Karpas-422 (cell line): ENCODE measurements at places on chromosomes 1 and 21.
A peak's percentile ranks its signal among the peaks of the same experiment; 100 is the strongest.

DNA sequence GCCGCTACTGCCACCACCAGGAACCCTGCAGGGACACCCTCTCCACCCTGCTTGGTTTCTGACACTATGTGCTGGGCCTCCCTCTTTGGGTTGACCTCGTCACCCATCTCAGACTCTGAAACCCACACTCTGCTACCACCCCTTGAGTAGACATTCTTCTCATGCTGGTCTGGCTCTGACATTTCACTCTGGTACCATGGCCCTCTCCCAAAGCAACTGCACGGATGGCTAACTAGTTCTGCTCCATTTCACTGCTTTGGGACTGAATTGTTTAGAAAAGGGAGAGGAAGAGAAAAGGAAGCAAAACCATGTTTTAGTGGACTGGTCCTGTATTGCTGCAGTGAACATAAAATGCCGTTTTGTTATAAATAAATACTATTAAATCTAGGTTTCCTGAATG, 137.8 kb downstream of the KCNK2 start:
- no peak for DNase-seq

GRCh38 chr21:30935121-30935888, 53.9 kb upstream of the KRTAP11-1 start:
- no peak for DNase-seq

DNA sequence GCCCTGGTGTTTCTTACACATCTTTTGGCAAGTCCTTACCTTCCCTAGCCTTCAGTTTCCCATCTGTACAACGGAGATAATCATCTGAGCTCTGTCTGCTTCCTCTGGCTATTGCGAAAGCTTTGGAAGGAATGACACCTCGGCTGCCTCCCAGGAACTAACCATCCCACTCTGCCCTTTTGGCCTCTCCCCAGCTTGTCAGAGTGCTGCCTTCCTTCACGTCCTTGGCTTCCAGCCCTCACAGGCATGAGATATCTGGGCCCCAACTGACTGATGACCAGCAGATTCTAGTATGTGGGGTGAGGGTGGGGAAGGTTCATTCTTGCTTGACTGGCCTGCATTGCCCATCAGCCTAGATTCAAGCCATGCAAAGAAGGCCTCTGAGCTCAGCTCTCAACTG, 253.1 kb upstream of the FGGY start:
- DNase-seq = no peak

DNA sequence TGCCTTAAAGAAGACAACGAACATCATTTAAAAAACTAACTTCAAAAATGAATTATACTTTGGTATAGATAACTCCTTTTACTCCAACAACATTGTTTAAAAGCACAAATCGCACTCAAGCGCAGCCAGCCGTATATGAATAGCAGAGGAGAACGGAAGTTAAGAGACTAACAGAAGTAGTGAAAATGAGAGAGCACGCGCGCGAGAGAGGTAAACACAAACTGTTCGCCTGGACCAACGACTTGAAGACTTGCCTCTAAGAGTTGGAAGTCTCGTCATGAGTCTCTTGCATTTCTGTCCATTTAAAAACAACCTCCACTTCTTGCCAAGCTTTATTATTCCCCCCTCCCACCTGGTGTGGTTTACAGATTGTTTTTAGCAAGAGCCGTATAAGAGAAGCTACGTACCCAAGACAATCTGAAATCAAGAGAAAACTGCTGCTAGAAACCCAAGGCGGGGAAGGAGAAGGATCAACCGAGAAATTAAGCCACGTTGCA, 479 bp downstream of the SELENOF start:
- peak; percentile 85 for DNase-seq

- DNase-seq = peak; percentile 79
Observed at GRCh38 chr1:145891587-145892485, 6.2 kb upstream of the ANKRD35 start.

DNA sequence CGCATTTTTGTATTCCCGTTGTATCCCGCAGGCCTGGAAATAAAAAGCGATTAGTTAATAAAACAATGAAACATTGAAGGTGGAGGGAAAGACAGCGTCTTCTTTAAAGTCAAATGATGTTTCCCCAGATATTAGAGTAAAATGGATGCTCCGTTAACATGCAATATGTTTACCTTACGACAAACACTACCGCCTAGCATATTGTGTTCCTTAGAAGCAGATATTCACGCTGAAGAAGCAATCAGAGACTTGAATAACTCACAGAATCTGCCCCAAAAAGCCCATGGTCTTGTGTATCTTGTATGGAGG, 583 bp upstream of the B4GALT3 start:
- DNase-seq = no peak

GRCh38 chr1:183165456-183165855, 20.6 kb upstream of the LAMC2 start:
- no peak for DNase-seq

DNA sequence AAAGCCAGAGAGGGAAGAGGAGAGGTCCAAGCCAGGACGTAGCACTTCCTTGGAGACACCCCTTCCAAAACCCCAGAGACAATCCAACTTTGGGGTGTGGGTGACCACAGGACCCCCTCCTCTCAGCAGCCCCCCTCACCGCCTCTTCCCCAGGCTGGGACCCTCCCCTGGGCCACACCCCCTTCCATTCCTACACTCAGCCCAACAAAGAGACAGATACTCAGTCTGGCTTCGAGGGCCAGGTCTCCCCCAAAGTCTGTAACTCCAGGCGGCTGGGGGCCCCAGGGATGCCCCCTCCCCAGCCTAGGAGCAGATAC, 1.4 kb downstream of the MEX3A start:
- no peak for DNase-seq

- DNase-seq = no peak
Observed at GRCh38 chr1:242205622-242206489, 207.0 kb upstream of the MAP1LC3C start.

DNA sequence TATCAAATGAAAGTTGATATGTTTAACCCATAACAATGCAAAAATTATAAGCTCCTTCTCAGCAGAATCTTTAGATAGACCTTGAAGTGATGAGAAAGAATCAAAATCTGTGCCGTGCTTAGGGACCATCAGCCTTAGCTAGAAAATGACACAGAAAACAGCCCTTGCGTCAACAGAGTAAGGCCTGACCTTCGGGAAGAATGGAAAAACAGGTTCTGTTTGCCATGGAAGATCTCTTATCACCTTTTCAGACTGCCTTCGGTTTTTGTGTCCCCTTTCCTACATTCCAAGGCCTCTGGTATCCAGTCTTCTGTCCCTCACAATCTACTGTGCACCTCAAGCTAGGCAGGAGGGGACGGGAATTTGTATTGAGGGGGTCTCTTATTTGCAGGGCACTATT, 37.6 kb upstream of the DPT start:
- DNase-seq = no peak

GRCh38 chr1:44223187-44223610, 9.9 kb downstream of the DMAP1 start:
- DNase-seq = no peak
